ENCODE measurements at places on chromosomes 1 and 21. TPM values are rescaled to one million over a fixed set of nuclear protein-coding genes. Genes with fewer than 3 reads are reported as not detected.
A peak's percentile ranks its signal among the peaks of the same experiment; 100 is the strongest.

DNA sequence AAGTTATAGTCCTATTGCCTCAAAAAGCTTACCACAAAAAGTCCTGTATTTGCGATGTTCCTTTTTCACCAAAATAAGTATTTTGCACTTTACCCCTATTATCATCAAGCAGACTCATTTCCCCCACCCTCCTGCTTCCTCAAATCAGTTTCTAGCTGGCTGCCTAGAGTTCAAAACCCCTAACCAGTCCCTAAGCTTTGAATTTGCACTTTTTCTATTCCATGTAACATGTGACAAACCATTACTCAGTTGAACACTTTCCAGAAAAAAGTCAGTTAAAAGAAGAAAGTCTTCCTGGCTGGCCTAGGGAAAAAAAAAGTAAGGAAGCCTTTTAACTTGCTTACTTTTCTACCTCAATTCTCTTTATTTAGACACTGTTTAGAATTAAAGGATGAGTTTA, 8.2 kb downstream of the CEP170 start:
- no peak for DNase-seq

GRCh38 chr1:64675718-64676345, 69.0 kb upstream of the RAVER2 start:
- DNase-seq: no peak

The ELAVL4 gene
- not detected for total RNA-seq

- DNase-seq: no peak
These were observed 110.4 kb downstream of the RERE start for GRCh38 chr1:8706995-8707396.

DNA sequence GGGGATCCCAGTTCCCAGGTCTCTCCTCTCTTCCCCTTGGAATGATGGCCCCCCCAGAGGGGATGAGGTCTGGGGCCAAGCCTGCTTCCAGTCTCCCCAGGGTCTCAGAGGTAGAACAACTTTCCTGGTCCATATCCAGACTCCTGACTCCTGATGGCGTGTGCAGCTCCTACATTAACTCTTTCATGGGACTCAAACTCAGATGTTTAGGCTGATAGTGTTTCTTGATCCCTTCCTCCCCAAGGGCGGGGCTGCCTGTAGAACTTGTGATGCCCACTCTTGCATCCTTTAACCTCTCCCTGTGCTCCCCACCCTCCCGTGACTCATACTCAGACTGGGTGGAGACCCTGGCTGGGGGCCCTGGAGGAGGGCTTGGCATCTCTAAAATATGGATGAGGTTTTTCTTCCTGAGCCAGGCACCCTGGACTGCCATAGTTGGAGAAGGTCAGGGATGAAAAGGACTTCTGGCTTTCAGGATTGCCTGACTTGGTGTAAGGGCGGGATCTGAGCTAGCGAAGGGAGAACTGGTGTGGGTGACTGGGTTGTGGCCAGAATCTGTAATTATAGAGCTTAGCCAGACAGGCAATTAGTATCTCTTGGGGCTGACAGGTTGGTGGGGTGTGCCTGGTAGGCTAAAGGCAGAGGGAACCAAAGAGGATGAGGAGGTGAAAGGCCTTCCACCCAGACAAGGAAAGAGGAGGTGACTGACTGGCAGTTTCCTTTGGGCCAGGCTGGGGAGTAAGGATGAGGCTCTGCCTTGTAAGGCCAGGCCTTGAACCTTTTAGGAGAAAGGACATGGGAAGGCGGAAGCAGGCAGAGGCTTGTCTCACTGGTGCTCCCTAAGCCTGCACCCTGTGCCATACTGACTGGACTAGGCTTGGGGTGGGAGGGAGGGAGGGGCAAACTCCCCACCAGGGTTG, 1.5 kb downstream of the ATP8B2 start:
- DNase-seq: peak; percentile 27

- no peak for DNase-seq
These were observed 78.9 kb downstream of the CD46 start for GRCh38 chr1:207830788-207831187.

The LRRC8B gene
- total RNA-seq: 33.2 TPM

GRCh38 chr1:222994511-222995235, 148.4 kb downstream of the TLR5 start:
- DNase-seq: no peak

Data from H9 (cell line).